ENCODE measurements at places on chromosomes 4 and X. TPM values are rescaled to one million over a fixed set of nuclear protein-coding genes. Genes with fewer than 3 reads are reported as not detected.

DNA sequence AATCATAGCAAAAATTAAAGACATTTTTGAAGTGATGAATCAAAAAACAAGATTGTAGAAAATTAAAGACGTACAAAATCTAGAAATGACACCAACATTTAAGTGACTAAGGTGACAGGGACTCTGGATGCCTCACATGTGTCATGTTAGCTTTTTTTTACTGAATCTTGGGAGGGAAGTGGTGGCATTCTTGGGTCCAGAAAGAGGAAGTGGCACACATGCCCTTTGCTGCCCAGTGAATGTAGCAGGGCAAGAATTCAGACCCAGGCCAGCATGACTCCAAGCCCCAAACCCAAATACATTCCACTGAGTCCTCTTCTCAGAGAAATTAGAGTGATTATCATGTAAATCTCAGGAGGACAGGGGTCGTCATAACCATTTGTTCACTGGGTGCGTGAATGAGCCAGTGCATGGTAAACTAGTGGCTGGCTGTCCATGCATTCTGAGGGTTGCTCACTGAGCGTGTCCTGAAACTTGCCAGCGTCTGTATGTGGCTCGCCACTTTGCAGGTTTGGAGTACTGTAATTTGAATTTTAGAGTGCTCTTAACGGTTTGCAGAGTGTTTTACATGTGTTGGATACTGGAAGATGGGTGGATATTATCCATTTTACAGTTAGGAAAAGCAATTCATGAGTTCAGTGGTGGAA lies 55.4 kb upstream of the TBC1D14 start:
- no peak for DNase-seq

- no peak for DNase-seq
These were observed 13.9 kb downstream of the ACOT9 start for GRCh38 chrX:23729214-23729613.

DNA sequence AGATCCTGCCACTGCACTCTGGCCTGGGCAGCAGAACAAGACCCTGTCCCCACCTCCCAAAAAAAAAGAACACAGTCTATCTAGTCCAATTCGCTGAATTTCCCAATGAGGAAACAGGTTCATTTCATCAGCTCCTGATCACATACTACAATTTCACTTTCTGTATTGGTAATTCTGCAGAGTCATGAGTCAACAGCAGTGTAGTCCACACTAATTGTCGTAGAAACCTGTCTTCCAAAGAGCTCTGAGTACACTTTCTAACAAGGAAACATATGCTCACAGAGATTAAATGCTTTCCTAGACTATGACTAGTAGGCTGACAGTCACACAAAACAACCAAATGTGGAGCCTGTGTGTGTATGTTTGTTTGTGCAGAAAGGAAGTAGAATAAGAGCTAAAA lies 91.9 kb downstream of the GPC4 start:
- no peak for DNase-seq

DNA sequence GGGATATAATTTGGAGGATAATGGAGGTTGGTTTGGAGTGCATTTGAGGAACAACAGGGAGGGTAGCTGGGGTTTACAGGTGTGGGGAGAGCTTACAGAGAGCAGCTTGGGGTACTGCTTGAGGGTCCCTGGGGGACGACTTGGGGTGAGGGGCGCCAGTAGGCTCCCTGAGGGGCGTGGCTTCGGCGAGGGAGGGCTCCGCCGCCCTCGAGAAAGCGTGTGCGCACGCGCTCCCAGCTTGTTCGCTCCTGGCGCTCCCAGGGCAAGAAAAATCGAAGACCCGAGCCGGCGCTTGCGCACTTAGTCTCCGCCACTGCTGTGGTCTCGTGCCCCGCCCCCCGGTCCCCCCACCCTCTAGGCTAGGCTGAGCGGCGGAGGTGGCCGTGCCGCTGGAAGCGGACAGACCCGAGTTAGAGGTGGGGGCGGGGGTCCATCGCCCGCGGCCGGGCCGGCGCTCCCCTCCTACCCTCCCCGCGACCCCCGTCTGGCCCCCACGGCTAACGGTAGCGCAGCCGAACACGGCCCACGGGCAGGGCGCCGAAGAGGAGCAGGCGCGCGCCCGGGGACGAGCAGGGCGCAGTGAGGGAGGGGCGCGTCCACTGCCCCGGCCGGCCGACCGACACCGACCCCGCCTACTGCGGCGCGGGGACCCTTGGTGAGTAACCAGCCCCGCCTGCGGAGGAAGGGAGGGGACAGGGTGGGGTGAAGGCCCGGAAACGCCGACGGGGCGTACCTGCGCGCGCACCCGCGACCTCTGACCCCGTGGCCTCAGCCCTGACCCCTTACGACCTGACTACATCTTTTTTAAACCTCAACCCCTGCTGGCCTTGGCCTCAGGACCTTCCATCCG lies 5.4 kb upstream of the CCDC120 start:
- no peak for DNase-seq

DNA sequence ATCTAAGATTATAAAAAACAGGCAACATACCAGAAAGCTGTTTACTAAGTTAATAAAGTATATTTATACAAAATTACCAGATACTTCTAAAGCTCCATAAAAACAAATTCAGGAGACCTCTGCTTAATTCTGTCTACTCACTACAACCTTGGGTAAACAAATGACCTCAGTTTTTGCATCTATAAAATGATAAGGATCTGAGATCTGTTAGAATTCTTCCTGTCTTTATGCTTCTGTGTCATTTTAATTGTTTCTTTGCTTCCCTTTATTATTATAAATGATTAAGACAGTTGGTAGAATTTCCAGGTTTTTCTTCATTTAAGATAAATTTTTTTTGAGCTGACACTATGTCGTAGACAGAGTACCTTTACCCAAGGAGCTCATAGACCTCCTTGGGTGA lies 76.0 kb downstream of the ANK2 start:
- no peak for DNase-seq

The PNMA6F gene
- not detected for total RNA-seq

The KLHL13 gene
- 85.8 TPM for total RNA-seq

The GAB3 gene
- total RNA-seq: 8.0 TPM

The HSFX4 gene
- total RNA-seq: not detected

The SMR3B gene
- total RNA-seq: not detected

The CLGN gene
- total RNA-seq: 4.8 TPM

The PAGE1 gene
- not detected for total RNA-seq

The STATH gene
- not detected for total RNA-seq

The CLDN34 gene
- 0.32 TPM for total RNA-seq

All from urinary bladder (tissue), 4 donors.